K562 (cell line): ENCODE measurements at places on chromosomes 12 and 14. TPM values are rescaled to one million over a fixed set of nuclear protein-coding genes. Genes with fewer than 3 reads are reported as not detected.

- no peaks in the 10 kb centered on the region for H3K36me3 ChIP-seq
- H3K27me3 ChIP-seq = no peaks in the 10 kb centered on the region
- no peak overlapping the region for H3K27ac ChIP-seq
- no peak overlapping the region for H3K4me3 ChIP-seq
These were observed 24.3 kb downstream of the VCPKMT start for GRCh38 chr14:50092006-50092555.

DNA sequence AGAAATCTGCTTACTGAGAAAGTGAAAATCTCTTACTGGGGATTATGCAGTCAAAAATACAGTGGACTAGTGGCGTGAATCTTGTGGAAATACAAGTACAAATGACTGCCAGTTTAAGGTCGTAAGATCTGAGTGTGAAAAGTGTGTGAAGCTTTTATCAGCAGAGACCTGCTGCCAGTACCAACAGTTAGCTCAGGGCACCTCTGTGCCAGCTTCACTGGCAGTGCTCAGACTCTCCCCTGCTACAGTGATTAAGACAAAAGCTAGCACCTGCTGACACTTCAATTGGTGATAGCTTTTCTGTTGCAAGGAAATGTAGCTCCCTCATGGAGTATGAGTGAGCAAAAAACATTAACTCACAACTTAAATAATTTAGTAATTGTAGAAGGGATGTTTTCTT lies 185.1 kb downstream of the ANO6 start:
- no peaks in the 10 kb centered on the region for H3K27me3 ChIP-seq
- H3K4me1 ChIP-seq = no peaks in the 10 kb centered on the region
- peaks cover 20% of the 10 kb centered on the region; the same call in 1 of the 3 replicates for H3K36me3 ChIP-seq
- no peak overlapping the region for H3K4me3 ChIP-seq
- DNase-seq = no peak

GPR137C gene
- 0.07 and 0.31 TPM in 2 replicates for total RNA-seq

DNA sequence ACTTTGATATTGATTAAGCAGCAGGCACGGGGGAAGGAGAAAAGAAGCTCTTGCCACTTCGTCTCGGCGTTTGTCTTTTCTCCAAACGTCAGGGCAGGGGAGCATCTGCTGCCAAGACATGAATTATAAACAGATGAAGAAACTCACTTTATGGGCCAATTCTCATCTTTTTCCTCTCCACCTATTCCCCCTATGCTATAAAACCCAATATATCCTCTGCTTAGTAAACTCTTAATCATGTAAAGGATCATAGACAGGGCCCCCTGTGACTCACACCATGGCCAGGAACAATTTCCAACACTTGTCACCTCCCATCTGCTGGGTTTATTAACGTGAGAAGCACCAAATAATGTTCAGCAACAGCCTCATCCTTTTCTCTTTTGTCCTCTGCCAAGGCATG lies 1092.1 kb upstream of the TMEM132C start:
- H3K27ac ChIP-seq = no peak overlapping the region
- H3K27me3 ChIP-seq = no peaks in the 10 kb centered on the region
- H3K4me3 ChIP-seq = no peak overlapping the region
- no peaks in the 10 kb centered on the region for H3K4me1 ChIP-seq
- H3K36me3 ChIP-seq = no peaks in the 10 kb centered on the region
- no peak for DNase-seq

PRDM4 gene
- 23.6 and 26.0 TPM in 2 replicates for total RNA-seq

GRCh38 chr12:79307340-79307739 lies 383.4 kb downstream of the PAWR start:
- H3K27ac ChIP-seq = no peak overlapping the region
- H3K4me1 ChIP-seq = no peaks in the 10 kb centered on the region
- H3K36me3 ChIP-seq = no peaks in the 10 kb centered on the region
- H3K27me3 ChIP-seq = no peaks in the 10 kb centered on the region
- no peak overlapping the region for H3K4me3 ChIP-seq
- no peak for DNase-seq

TAS2R13 gene
- 0.44 and 0.49 TPM in 2 replicates for total RNA-seq

LMO3 gene
- total RNA-seq = 0.20 and 0.40 TPM in 2 replicates

FGF23 gene
- total RNA-seq = not detected in 2 replicates

DNA sequence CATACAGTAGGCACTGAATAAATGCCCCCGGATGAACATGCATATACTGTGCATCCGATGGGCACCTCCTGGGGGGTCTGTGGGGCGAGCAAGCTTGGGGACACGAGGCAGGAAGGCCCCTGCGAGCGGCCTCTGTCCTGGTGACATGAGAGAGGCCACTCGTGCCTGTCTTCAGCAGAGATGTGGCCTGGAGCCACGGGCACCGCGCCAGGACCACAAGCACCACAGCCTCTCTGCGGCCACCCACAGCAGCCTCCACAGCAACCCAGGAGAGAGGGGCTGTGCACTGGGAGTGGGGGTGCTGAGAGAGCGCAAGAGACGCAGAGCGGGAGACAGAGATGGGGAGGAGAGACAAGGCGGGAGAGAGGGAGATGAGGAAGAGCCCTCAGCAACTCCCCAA lies 118.5 kb downstream of the RFLNA start:
- H3K27ac ChIP-seq = no peak overlapping the region
- no peak for DNase-seq
- peaks cover 12% of the 10 kb centered on the region; the same call in 1 of the 3 replicates for H3K36me3 ChIP-seq
- no peak overlapping the region for H3K4me3 ChIP-seq

DNA sequence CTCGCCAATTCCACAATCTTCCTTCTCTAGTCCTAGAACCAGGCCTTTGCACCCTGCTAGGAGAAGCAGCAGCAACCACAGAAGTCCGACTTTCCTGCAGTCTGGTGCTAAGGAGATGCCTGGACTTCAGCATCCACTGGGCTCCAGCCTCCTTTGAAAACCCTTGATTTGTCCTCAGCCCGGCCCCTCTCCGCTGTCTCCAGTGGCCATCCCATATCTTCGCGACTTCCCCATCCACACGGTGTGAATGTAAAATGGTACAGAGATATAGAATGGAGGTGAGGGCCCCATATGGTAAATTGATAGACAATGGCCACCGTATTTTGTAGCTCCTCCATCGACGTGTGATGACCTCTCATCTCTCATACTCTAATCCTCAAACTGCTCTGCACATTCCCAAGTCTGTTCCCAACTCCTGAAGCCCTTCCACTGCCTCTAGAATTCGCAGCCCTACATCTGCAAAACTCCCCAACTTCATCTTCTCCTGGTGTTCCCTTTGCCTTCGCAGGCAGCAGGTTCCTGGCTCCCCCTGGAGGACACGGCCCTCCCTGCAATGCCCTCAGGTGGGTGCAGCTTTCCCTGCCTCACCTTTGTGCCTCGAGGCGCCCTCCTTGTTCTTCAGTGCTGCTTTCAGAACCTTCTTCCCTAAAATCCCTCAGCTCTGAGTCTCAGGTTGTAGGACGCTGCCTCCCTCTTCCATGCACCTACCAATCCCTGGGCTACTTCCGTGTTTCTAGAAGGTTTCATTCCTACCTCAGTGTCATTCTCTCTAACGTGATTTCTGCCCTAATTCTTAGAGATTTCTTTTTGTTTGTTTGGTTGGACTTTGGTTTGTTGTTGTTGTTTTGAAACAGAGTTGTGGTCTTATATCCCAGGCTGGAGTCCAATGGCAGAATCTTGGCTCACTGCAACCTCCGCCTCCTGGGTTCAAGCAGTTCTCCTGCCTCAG lies 36.7 kb downstream of the TMBIM6 start:
- no peak overlapping the region for H3K27ac ChIP-seq
- peak; percentile 70 for DNase-seq
- no peaks in the 10 kb centered on the region; the same call in 1 of the 2 replicates for H3K4me1 ChIP-seq
- H3K36me3 ChIP-seq = no peaks in the 10 kb centered on the region
- no peak overlapping the region for H3K4me3 ChIP-seq

DNA sequence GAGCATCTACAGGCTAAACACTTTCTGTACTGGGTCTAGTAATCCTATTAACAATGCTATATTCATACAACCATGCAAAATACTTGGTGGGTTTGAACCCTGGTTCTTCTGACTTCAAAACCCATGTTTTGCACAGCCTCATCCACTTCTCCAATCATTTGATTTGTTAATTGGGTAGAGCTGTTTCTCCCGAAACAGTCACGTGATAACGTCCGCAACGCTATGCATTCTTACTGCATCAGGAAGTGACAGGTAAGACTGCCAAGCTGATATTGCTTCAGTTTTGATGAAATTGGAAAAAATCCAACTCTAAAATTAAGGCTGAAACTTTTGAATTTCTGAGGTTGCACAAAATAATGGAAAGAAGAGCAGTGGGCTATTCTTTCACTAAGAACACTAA lies 30.4 kb upstream of the RNU6-7 start:
- no peaks in the 10 kb centered on the region for H3K4me1 ChIP-seq
- no peak for DNase-seq
- H3K27ac ChIP-seq = no peak overlapping the region
- no peaks in the 10 kb centered on the region for H3K36me3 ChIP-seq

DNA sequence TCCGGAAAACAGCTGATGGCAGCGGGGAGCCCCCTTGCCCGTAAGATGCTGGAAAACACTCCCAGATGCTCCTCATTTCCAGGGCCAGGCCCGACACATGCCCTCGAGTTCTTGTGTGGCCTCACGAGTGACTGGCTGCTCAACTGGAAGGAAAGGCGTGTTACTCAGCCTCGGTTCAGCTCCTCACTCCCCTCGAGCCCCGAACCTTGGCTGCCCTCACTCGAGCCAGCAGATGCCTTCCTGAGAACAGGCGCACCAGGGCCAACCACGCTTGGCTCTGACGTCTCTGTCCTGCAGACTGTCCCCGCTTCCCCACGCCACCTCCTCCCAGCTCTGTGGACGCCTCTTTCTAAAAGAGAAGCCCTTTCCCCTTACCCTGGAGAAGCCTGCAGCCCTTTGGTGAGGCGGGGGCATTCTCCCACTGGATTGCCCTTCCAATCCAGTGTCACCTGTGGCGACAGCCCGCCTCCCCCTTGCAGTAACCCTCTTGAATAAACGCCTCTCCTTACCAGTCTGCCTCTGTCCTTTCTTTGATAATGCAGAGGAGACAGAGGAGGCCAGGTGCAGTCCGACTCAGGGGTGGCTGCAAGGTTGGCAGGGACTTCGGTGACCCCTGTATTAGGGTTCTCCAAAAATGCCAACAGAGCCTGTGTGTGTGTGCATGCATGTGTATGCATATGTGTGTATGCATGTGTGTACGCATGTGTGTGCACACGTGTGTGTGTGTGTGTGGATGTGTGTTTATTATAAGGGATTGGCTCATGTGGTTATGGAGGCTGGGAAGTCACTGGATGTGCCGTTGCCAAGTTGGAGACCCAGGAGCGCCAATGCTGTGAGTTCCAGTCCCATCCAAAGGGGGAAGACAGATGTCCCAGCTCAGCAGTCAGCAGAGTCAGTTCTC lies 166.3 kb downstream of the KIF26A start:
- no peak for DNase-seq
- no peaks in the 10 kb centered on the region for H3K4me1 ChIP-seq
- no peak overlapping the region for H3K27ac ChIP-seq
- no peaks in the 10 kb centered on the region for H3K36me3 ChIP-seq
